ENCODE measurements at places on chromosomes 16 and 17. TPM values are rescaled to one million over a fixed set of nuclear protein-coding genes. Genes with fewer than 3 reads are reported as not detected.

The ABCA3 gene
- 1.8 TPM for polyA plus RNA-seq

The PVALEF gene
- not detected for polyA plus RNA-seq

The GP2 gene
- not detected for polyA plus RNA-seq

The CLEC19A gene
- polyA plus RNA-seq, result 0.26 TPM

The HEATR9 gene
- polyA plus RNA-seq, result not detected

The STH gene
- polyA plus RNA-seq, result 0.55 TPM

The ANKRD40CL gene
- not detected for polyA plus RNA-seq

The PSME3IP1 gene
- 105 TPM for polyA plus RNA-seq

The ABAT gene
- polyA plus RNA-seq, result 4.4 TPM

The KRTAP4-6 gene
- not detected for polyA plus RNA-seq

The DPEP2NB gene
- 0.19 TPM for polyA plus RNA-seq

The TP53TG3C gene
- polyA plus RNA-seq, result not detected

The ZNF624 gene
- 2.7 TPM for polyA plus RNA-seq

The CDH5 gene
- not detected for polyA plus RNA-seq
